NCI-H460 (cell line): ENCODE measurements at places on chromosomes 2 and 18. TPM values are rescaled to one million over a fixed set of nuclear protein-coding genes. Genes with fewer than 3 reads are reported as not detected.

- peak; percentile 48 for DNase-seq
Observed at GRCh38 chr2:44392338-44392943, 30.7 kb downstream of the CAMKMT start.

OXER1 gene
- not detected in 2 replicates for total RNA-seq

GRCh38 chr2:161265874-161266273 is 42.4 kb upstream of the PSMD14 start:
- no peak for DNase-seq

- no peak for DNase-seq
Observed at GRCh38 chr2:3254442-3254941, 123.1 kb downstream of the EIPR1 start.

MAP3K19 gene
- not detected in 2 replicates for total RNA-seq

DNA sequence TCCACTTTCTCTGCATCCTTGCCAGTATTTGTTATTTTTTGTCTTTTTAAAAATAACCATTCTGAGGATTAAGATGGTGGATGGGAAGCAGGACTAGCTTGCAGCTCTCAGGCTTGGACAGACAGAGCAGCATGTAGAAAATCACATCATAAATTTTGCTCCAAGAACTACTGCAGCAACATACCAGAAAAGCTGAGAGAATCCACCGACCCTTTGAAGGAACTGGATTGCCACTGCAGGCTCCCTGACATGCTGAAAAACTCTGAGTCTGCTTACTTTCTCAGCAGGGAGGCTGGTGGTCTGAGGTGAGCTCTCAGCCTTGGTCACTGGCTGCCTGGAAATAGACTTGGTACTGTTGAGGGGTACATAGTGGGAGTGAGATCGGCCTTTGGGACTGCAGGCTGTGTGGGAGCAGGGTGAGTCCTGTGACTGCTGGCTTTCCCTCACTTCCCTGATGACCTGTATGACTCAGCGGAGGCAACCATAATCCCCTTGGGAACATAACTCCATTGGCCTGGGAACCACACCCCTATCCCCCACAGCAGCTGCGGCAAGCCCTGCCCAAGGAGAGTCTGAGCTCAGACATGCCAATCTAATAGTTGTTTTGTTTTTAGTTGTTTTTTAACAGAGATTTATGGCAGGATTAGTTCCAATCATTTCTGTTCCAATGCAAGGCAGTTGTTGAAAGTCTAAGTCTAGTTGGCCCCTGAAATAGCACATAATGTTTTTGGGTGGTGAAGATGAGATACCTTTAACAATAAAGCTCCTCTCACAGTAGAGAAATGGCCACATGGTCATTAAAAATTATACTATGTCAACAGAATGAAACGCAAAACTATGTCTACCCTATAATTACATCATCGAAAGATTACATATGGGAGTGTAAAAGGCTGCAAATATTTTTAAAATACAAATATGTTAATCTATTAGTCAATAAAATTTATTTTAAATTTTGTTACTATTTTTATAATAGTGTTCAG is 414.2 kb upstream of the CHAC2 start:
- peak; percentile 85 for DNase-seq

GRCh38 chr2:185667452-185667851 is 71.2 kb upstream of the FSIP2 start:
- no peak for DNase-seq

DNA sequence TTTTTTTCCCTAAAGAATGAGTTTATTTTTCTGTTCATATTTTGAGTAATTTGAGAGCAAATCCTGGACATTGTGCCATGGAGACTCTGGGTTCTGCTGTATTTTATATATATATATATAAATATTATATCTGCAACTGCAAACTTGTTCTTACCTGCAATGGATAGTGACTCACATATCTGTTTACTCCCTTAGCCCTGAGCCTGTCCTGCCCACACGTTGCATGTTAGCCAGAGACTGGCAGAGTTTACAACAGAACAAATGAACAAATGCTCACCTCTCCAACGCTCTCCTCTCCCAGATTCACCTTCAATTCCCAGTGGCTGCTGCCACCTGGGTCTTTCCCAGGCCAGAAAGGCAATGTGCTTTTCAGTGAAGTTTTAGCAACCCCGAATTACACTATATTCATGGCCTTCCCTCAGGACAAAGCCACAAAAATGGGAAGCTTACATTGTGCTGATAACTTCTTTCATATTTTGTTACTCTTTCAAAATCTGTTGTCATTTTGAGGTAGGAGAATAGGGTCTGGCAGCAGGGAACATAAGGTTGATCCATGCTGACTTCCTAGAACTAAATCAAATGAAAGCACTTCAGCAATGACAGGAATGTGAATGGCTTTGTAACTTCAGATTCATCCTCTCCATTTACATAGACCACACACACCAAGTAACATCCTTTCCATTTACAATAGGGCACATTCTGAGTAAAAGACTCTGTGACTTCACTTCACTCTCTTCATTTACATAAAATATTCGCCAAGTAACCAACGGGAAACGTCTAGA is 105.4 kb upstream of the FAM110C start:
- DNase-seq = no peak

DNA sequence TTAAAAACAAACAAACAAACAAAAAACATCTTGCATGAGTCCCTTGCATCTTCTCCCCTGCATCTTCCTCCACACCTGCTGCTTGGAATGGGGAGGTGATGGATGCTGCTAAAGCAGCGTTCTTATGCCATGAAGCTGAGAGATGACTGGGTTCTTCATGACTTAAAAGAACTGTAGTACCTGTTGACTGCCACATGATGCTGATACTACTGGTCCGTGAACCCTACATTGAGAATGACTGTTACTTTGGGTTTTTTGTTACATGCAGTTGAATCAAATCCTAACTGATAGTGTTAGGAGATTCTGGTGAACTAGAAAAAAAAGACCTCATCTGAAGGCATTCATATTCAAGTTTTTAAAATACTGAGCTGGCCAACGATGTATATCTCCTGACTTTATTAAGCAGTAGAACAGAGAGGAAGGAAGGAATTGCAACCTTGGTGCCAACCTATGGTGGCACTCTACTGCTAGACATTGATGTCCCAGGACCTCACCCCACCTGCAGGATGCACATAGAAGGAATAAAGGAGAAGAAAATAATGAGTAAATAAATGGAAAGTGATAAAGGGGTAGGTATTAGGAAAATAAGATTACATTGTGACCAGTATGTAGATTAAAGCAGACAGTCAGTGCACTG is 63.2 kb upstream of the SPAG16 start:
- DNase-seq = no peak

GCC2 gene
- total RNA-seq = 21.1 and 27.3 TPM in 2 replicates

- no peak for DNase-seq
Observed at GRCh38 chr18:1779587-1779986, 791.7 kb downstream of the METTL4 start.

DNA sequence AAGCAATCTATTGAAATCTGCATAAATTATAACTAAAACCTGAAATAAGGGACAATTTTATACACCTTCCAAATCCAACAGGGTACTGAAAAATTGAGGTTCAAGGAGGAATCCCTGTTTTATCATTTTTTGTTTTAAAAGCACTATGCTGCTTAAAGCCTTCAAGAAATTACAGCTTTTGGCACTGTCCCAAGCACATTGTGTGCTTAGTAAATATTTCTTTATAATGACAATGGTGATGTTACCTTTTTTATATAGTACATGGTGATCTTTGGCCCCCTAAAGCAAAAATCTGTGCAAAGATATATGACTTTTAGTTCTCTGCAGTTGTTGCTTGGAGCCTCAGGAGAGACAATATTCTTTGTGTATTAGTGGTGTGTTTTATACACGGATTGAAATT is 71.6 kb upstream of the EFEMP1 start:
- no peak for DNase-seq

DNA sequence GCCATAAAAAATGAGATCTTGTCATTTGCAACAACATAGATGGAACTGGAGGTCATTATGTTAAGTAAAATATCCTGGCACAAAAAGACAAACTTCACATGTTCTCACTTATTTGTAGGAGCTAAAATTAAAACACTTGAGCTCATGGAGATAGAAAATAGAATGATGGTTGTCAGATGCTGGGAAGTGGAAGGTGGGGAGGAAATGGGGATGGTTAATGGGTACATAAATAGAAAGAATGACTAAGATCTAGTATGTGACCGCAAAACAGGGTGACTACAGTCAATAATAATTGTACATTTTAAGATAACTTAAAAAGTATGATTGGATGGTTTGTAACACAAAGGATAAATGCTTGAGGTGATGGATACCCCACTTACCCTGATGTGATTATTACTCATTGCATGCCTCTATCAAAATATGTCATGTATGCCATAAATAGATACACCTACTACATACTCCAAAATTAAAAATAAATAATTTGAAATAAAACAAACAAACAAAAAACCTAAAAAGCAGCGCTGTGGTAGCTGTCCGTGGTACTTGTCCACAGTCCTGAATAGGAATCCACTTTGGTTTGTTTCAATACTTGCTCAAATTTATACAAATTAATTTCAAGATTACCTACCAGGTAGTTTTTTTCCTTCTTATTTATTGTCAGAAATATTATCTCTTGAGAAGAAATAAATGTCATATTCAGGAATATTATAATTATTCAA is 224.5 kb downstream of the DLGAP1 start:
- no peak for DNase-seq

ERMN gene
- not detected in 2 replicates for total RNA-seq

- DNase-seq = peak; percentile 58
Observed at GRCh38 chr2:127413782-127414637, 4.2 kb upstream of the PROC start.

DNA sequence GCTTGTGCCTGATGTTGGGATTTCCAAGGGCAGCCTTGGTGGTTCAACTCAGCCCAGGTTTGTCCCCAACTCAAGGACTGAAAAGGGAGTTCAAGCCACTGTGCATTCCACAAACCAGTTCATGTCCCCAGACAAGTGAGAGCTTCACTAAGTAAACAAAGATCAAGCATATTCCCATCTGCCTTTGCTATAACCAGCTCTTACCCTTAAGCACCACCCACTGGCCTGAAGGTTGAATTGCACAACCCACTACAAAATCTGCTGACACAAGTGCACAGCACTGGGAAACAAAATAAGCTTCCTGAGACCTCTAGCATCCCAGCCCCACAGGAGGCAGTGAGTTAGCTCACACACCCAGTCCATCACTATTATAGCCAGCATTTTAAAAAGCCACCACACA is 516.7 kb downstream of the NR4A2 start:
- DNase-seq = peak; percentile 13

GRCh38 chr2:43445781-43446180 is 150.1 kb downstream of the THADA start:
- no peak for DNase-seq

DNA sequence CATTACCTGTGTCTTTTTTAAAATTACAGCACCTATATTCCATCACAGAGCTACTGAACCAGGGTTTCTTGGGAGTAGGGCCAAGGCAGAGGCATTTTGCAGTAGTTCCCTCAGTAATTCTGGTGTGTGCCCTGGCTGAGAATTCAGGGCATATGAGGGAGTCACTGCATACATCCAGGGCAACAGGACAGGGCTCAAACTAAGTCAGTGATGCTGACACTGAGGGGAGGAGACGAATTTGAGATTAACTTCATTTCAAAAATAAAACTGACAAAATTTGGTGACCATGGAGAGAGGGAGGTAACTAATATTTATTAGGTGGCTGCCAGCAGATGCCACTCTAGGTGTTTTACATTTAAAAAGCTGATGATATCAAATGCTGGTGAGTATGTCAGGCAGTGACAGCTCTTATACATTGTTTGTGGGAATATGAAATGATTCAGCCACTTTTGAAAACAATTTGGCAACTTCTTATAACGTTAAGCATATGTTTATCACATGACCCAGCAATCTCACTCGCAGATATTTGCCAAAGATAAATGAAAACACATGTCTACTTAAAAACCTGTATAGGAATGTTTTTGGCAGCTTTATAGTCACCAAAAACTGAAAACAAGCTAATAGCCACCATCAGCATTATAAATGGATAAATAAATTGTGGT is 20.3 kb downstream of the STRADB start:
- DNase-seq = no peak

DNA sequence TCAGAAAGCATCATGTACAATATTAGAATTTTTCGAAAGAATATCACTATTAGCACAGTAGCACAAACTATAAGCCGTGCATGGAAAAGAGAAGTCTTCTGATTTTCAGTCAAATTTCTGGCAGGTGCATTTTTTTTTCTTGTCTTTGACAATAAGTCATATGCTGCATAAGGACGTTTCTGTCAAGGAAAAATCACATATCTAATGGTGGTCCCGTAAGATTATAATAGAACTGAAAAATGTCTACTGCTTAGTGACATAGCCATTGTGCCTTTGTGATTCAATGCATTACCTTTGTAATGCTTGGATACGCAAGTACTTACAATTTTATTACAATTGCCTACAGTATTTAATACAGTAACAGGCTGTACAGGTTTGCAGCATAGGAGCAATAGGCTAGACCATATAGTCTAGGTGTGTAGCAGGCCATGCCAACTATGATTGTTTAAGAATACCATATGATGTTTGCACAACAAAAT is 329.3 kb downstream of the LRRTM4 start:
- DNase-seq = no peak

GRCh38 chr18:36762074-36762473 is 66.7 kb downstream of the TPGS2 start:
- no peak for DNase-seq

DNA sequence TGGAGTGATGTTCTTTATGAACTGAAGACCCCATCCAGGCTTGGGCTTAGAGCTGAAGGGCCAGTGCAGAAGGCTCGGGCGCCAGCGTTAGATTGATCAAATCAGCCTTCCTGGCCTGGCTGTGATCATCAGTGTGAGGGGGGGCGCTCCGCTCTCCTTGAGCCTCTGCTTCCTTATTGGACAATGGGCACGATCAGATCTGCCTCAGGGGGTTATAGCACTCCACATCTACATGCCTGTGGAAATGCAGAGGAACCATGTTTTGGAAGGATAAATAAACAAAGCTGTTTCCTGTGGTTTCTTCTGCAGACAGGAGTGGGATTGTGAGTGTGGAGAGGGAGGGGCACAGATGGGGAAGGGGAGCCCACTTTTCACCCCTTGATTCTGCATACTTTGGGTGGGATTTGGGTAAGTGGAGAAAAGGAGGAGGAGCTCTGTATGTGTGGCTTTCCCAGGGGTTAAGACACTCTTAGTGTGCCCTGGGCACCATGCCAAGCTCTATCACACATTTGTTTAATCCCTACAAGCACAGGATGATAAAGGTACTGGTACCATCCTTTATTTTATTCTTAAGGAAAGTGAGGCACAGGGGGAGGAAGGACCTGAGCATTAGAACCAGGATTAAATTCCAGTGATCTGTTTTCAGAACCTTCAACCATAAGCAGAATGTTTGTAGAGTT is 150.5 kb downstream of the EN1 start:
- no peak for DNase-seq

LRATD1 gene
- total RNA-seq = 2.5 and 2.6 TPM in 2 replicates
